ENCODE measurements at places on chromosomes 4 and X.

- DNase-seq, result no peak
Measured at GRCh38 chr4:170623899-170624298, 534.1 kb upstream of the AADAT start.

GRCh38 chrX:49171752-49172279, at the start of gene PLP2:
PLP2 (plus strand) TSS chrX:49171898; CDS start chrX:49172001, 103 bp downstream.
- peak; percentile 44 for DNase-seq

- no peak for DNase-seq
Measured at GRCh38 chr4:163534056-163534455, 39.6 kb downstream of the TMA16 start.

- DNase-seq, result no peak
Measured at GRCh38 chr4:163810755-163811154, 316.3 kb downstream of the TMA16 start.

- no peak for DNase-seq
Measured at GRCh38 chr4:147547314-147548056, 66.6 kb downstream of the EDNRA start.

DNA sequence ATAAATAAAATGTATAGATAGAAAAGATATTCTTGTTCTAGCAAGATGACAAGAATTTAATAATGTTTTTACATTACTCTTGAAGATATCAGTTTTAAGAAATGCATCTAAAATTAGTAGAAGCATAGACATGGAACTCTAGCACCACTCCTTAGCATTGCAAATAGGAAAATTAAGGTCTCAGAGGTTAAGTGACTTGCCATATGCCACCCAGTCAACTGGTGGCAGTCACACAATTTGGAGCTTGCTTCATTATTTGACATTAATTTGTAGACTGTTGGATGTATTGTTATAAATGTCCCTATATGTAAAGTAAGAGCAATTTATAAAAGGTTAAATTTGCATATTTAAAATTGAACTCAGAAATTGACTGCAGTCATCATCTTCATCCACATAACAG, 20.8 kb downstream of the GPM6A start:
- no peak for DNase-seq

DNA sequence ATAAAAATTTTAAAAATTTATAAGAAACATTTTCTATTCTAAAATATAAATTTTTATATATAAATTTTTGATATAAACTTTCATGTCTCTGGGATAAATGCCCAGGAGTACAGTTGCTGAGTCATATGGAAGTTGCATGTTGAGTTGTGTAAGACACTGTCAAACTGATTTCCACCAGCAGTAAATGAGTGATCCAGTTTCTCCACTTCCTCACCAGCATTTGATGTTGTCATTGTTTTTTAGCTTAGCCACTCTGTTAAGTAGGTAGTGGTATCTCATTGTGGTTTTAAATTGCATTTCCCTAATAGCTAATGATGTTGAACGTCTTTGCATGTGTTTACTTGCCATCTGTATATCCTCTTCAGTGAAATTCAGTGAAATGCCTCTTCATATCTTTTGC, 66.5 kb downstream of the MAMLD1 start:
- DNase-seq, result no peak

- DNase-seq, result no peak
Measured at GRCh38 chr4:172892300-172892699, 276.3 kb upstream of the GALNT7 start.

DNA sequence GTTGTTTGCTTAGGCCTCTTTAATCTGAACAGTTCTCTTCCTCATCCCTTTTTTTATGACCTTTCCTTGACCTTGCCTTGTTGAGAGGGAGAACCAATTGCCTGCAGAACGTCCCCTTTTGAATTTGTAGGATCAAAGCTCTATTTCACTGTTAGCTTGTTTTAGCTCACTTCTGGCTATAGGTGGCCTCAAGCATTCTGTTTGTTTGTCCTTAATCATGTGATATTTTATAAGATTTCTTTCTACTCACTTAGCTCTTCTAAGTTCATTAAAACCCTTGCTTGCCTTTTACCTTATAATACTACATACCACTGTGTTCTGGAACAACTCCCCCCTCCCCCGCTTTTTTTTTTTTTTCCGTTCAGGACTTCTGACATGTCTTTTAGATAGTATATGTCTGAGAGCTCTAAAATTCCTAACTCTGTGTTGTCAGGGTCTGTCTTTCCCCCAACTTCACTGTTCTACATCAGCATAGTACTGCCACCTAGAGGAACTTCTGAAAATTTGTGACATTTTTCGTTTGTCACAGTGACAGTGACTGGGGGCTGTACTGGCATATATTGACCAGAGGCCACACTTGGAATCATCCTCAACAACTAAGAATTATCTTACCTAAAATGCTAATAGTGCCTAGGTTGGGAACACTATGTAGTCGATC, 128.5 kb downstream of the LARP7 start:
- no peak for DNase-seq

- DNase-seq, result no peak
Measured at GRCh38 chr4:167419468-167420140, 185.3 kb upstream of the SPOCK3 start.

GRCh38 chr4:10737337-10737736, 52.8 kb upstream of the CLNK start:
- DNase-seq, result no peak

GRCh38 chrX:67780694-67781109, 236.9 kb downstream of the AR start:
- no peak for DNase-seq

DNA sequence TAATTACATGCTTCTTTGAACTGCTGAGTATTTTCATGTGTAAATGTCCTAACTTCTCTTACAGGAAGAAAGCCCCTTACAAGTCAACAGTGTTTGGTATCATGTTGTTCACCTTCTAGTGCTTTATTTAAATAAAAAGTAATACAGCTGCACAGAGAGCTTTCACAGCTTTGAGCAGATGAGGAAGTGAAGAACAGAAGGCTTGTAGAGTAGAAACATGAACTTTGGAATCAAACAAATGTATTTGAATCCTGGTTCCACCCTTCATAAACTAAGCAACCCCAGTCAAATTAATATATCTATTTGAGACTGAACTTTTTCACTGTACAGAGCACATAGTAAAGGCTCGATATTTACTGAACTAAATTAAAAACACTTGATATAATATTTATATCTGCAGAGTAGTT, 120.5 kb downstream of the CAMK2D start:
- DNase-seq, result no peak

- no peak for DNase-seq
Measured at GRCh38 chrX:33272986-33273385, 61.6 kb upstream of the DMD start.

GRCh38 chr4:122819708-122820449, 6.8 kb upstream of the FGF2 start:
- DNase-seq, result no peak

- no peak for DNase-seq
Measured at GRCh38 chr4:11765849-11766453, 337.3 kb upstream of the HS3ST1 start.

DNA sequence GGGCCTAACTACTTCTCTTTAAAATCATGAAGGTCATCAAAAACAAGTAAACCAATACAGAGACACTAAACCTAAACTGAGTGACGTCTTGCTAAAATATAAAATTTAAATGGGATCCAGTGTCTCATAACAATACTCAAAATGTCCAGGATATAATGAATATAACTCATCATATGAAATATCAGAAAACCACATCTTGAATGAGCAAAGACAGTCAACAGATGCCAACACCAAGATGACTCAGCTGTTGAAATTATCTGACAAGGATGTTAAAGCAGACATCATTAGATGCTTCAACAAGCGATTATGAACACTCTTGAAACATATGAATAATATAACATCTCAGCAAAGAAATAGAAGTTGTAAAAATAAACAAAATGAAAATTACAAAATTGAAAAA, 8.3 kb downstream of the NAP1L2 start:
- no peak for DNase-seq

GRCh38 chrX:46703980-46704379, 54.9 kb downstream of the SLC9A7 start:
- no peak for DNase-seq

GRCh38 chr4:19971829-19972228, 279.9 kb upstream of the SLIT2 start:
- DNase-seq, result no peak

GRCh38 chr4:22196551-22196950, 248.0 kb upstream of the KCNIP4 start:
- DNase-seq, result no peak

- no peak for DNase-seq
Measured at GRCh38 chr4:158300012-158300411, 89.7 kb downstream of the TMEM144 start.

- no peak for DNase-seq
Measured at GRCh38 chr4:76637712-76638361, 202.8 kb downstream of the SHROOM3 start.

- no peak for DNase-seq
Measured at GRCh38 chr4:73703320-73703719, 37.0 kb upstream of the CXCL8 start.

DNA sequence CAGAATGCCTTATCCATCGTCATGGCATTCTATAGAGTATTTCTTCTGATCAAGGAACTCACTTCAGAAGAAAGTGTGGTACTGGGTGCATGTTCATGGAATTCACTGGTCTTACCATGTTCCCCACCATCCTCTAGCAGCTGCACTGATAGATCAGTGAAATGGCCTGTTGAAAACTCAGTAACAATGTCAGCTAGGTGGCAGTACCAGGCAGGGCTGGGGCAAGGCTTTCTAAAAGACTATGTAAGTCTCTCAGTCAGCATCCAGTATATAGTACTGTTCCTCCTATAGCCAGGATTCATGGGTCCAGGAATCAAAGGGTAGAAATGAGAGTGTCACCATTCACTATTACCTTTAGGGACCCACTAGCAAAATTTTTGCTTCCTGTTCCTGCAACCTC, 15.8 kb upstream of the LDB2 start:
- no peak for DNase-seq

GRCh38 chrX:24990535-24990934, 25.2 kb downstream of the ARX start:
- no peak for DNase-seq

DNA sequence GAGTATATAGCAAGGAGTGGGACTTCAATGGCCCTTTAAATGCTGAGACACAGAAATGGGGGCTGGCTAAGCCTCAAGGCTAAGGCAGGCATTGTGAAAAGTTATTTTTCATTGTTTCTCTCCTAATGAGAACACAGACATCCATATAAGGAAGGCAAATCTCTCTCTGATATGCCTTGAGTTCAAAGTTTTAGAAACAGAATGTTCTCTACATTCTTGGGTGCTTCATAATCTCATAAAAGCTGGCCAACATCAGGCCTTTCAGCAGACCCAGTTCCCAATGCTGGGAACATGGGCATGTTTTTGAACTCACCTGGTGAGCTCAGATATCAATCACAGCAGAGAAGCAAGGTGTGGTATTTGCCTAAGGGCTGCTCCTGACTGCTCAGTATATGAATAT, 19.4 kb upstream of the RAB40A start:
- no peak for DNase-seq

- peak; percentile 23 for DNase-seq
Measured at GRCh38 chr4:1512738-1513660, 106.8 kb upstream of the NKX1-1 start.
